ENCODE measurements at places on chromosomes 6 and 20.

GRCh38 chr6:18497006-18497405 lies 109.9 kb downstream of the RNF144B start:
- DNase-seq: no peak

DNA sequence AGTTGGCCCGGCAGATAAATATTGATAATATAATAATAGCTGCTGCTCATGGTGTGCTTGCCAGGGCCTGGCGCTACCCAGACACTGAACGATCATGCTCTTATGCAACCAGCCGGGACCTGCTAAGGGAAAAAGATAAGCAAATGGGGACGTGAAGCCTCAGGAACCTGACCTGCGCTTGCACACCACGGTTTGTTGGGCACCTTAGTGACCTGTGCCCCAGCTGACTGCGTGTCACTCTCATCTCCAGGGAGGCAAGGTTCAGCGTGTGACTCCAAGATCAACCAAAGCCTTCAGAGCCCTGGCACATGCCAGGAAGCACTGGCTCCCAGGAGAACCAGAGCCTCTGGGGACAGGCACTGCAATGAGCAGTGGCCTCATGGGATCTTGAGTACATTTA lies 111.1 kb downstream of the AGPAT4 start:
- DNase-seq: no peak

- DNase-seq: no peak
Observed at GRCh38 chr20:16566080-16566479, 7.2 kb downstream of the KIF16B start.

DNA sequence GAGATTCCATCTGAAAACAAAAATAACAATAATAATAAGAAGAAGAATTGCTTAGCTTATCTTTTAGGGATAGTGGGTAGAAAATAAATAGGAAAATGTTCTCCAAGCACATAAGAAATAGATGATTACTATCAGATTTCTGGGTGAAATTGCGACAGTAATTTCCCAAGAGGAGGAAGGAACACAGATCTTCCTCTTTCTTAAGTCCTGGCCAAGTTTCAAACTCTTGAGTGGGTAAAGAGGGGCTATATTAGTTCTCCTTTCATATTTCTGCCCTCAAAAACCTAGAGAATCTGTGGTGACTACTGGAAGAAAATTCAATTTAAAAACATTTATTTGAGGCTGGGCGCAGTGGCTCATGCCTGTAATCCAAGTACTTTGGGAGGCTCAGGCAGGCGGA lies 63.7 kb downstream of the PHACTR2 start:
- DNase-seq: no peak

DNA sequence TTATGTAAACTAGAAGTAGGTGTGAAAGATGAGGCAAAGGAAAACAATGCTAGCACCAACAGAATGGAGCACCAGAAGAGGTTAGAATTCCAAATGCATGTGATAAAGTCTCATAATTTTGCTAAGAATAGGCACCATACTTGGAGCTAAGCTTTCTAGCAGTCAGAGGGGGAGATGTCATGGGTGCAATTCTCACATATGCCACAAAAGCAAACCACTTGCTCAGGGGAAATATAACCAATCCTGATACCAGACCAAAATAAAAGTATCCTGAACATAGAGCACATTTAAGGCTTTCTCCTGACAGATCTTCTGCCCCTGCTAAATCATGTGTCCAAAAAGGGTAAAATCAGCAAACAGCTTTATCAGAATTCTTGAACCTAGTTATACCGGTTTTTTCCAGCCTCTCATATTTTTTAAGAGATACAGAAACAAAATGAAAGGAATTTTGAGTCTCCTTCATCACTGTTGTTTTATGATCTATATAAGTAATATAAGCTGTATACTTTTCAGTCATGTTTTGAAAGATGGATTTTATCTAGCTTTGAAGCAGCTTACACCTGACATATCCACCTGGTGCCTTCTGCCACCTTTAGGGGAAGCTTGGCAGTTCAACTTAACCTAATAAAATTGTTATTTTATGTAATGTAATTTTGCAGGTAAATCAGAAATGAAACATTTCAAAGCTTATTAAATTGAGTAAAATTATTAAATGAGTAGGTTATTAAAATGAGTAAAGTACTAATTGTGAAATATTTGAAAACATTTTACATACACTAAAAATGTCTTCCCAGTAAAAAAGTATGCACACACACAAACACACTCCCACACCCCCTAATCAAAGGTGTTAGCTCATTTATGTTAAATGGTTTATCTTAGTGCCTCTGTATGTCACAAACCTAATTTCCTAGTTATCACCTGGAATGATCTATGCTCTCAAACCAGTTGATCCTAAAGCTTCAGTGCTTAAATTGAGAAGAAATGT lies 2.8 kb downstream of the SPO11 start:
- DNase-seq: no peak

- DNase-seq: no peak
Observed at GRCh38 chr20:43949741-43950618, 35.3 kb downstream of the TOX2 start.

- no peak for DNase-seq
Observed at GRCh38 chr20:63745961-63746731, 6.6 kb downstream of the SLC2A4RG start.

DNA sequence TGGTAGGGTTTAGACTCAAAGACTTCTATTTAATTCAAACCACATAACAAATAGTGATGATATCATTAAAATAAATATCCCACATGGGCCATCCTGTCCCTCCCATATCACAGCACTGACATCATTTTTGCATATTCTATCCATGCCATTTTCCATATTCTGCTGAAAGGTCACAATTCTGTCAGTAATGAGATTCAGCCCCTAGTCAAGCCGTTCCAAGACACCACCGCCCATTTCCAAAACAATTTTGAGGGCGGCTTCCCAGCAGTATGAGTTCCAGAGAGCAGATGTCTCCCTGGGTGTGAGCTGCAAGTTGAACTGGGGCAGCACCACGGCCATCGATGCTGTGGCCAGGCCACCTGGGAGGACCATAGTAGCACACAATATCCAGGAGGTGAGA lies 65.1 kb upstream of the PLEKHG1 start:
- DNase-seq: no peak

GRCh38 chr6:133245422-133245903 lies 4.3 kb downstream of the EYA4 start:
- no peak for DNase-seq

GRCh38 chr20:55174172-55174571 lies 698.8 kb downstream of the DOK5 start:
- no peak for DNase-seq

DNA sequence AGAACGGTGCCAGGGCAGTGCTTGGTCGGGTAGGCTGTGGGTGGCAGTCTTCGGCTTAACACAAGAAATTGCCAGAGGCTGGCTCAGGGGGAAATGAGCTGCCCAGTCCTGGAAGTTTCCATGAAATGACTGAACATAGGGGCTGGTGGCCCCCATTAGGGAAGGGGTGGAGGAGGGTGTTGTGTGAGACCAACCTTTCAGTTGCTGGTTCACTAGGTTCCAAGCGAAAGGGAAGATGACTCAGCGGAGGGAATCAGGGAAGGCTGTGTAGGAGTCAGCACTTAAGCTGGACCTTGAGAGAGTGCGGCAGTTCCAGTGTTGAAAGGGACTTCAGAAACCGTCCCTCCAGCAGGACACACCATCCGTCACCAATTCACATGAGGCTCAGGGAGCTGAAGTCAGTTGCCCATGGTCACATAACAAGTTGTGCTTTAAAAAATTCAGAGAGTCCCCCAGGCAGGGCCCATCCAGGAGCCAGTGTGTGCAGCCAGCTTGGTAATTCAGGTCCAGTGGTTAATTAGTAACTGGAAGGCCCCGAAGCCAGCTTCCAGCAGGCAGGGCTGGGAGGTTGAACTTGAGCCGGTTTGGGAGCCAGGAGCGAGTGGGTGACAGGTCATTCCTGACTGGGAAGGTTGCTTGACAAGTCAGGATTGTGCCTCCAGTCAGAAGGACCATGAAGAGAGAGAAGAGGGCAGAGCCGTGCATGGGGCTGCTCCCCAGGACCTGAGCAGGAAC lies at the start of gene SGK2:
SGK2 (plus strand) TSS at position 616 of the 735 bp plus-strand sequence. CDS start 7,469 bp downstream, outside the sequence.
- no peak for DNase-seq

GRCh38 chr6:147201885-147202515 lies 2.2 kb upstream of the STXBP5 start:
- no peak for DNase-seq

DNA sequence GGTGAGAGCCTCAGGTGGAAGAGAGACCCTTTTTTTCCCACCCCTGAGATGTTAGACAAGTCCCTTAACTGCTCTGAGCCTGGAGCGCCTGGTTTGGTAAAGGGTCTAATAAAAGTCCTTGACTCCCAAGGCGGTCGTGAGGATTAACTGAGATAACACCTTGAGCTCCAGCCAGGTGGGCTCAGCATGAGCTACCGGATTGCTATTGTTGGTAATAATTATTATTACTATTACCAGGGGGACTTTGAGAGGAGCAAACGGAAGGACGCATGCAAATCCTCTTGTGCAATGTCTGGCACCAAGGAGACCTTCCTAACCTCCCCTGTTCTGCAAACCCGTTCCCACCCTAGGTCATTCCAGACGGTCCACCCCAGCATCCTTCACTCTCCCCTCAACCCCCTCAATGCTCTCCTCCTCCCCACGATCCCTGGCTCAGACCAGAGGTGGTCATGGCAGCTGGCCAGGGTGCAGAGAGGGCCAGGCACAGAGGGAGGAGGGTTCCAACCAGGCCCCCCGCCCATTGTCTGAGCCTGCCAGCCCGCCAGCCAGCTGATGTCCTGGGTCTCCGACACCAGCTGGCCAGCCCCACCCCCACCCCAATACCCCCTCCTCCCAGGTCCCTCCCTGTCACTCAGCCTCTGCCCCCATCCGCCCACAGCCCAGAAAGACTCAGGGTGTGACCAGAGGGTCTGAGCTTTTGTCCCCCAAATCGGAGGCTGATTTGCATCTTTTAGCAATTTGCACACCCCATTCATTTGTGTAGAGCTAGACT lies 14.3 kb upstream of the CBFA2T2 start:
- no peak for DNase-seq

- no peak for DNase-seq
Observed at GRCh38 chr6:130189531-130190397, 33.0 kb downstream of the SAMD3 start.

- no peak for DNase-seq
Observed at GRCh38 chr20:58097429-58097828, 131.0 kb downstream of the ANKRD60 start.

GRCh38 chr20:56429502-56429901 lies 17.4 kb downstream of the CASS4 start:
- no peak for DNase-seq

- DNase-seq: no peak
Observed at GRCh38 chr20:37316116-37316774, 26.8 kb downstream of the MANBAL start.

DNA sequence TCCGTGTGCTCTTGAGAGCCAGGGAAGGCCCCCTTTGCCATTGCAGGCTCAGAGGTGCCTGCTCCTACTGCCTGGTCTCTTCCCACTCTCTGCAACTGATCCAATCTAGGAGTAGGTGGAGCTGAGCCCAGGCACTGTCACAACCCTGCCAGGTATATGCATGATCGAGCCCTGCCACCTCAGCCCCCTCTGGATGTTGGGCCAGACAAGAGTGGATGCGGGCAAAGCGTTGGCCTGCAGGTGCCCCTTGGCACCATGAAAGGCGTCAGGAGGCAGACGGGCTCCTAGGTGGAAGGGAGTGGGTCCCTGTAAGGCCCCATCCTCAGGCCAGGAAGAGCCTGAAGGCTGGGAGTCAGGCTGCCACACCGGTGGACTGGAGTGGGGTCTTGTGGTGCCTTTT lies 5.9 kb upstream of the OR14J1 start:
- DNase-seq: no peak

DNA sequence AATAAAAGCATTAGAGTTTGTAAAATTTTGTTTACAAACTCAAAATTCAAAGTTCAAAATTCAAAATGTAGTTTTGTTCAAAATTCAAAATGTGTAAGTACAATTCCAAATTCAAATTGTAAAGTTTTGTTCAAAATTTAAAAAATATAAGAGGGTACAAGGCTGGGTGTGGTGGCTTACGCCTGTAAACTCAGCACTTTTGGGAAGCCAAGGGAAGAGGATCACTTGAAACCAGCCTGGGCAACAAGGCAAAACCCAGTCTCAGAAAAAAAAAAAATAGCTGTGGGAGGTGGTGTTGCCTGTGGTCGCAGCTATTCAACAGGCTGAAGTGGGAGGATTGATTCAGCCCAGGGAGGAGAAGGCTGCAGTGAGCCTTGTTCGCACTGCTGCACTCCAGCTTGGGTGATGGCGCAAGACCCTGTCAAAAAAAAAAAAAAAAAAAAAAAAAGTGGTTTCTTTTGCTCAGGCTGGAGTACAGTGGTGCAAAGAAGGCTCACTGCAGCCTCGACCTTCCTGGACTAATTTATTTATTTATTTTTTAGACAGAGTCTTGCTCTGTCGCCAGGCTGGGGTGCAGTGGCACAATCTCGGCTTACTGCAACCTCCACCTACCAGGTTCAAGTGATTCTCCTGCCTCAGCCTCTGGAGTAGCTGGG lies 5.4 kb upstream of the ZBTB12 start:
- DNase-seq: no peak

DNA sequence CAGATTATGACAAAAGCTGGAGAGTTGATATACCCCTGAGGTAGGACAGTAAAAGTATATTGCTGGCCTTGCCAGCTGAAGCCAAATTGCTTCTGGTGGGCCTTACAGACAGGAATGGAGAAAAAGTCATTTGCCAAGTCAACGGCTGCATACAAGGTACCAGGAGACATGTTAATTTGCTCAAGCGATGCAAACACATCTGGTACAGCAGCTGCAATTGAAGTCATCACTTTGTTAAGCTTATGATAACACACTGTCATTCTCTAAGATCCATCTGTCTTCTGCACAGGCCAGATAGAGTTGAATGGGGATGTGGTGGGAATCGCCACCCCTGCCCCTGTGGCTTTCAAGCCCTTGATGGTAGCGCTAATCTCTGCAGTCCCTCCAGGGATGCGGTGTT lies 40.4 kb upstream of the POPDC3 start:
- DNase-seq: no peak

DNA sequence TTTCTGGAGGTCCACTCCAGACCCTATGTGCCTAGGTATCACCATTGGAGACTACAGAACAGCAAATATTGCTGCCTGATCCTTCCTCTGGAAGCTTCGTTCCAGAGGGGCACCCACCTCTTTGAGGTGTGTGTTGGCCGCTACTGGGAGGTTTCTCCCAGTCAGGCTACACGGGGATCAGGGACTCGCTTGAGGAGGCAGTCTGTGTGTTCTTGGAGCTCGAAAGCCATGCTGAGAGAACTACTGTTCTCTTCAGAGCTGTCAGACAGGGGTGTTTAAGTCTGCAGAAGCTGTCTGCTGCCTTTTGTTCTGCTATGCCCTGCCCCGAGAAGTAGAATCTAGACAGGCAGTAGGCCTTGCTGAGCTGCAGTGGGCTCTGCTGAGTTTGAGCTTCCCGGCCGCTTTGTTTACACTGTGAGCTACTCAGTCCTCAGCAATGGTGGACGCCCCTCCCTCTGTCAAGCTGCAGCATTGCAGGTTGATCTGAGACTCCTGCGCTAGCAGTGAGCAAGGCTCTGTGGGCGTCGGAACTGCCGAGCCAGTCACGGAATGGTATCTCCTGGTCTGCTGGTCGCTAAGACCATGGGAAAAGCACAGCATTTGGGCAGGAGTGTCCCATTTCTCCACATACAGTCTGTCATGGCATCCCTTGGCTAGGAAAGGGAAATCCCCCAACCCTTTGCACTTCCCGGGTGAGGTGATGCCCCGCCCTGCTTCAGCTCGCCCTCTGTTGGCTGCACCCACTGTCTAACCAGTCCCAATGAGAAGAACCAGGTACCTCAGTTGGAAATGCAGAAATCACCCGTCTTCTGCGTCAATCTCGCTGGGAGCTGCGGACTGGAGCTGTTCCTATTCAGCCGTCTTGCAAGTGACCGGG lies 32.5 kb upstream of the ASCC3 start:
- no peak for DNase-seq

- no peak for DNase-seq
Observed at GRCh38 chr6:3471711-3472110, 14.9 kb upstream of the SLC22A23 start.
